Esophagus muscularis mucosa (tissue), 4 donors: ENCODE measurements at places on chromosomes 12 and 14. TPM values are rescaled to one million over a fixed set of nuclear protein-coding genes. Genes with fewer than 3 reads are reported as not detected.
A peak's percentile ranks its signal among the peaks of the same experiment; 100 is the strongest.

Gene PXN
- total RNA-seq: 65.3 TPM

GRCh38 chr12:62653740-62654139 lies 187.1 kb downstream of the MON2 start:
- no peak for DNase-seq
- H3K4me1 ChIP-seq: no peaks in the 10 kb centered on the region
- no peak overlapping the region for H3K4me3 ChIP-seq
- no peaks in the 10 kb centered on the region for H3K27me3 ChIP-seq

DNA sequence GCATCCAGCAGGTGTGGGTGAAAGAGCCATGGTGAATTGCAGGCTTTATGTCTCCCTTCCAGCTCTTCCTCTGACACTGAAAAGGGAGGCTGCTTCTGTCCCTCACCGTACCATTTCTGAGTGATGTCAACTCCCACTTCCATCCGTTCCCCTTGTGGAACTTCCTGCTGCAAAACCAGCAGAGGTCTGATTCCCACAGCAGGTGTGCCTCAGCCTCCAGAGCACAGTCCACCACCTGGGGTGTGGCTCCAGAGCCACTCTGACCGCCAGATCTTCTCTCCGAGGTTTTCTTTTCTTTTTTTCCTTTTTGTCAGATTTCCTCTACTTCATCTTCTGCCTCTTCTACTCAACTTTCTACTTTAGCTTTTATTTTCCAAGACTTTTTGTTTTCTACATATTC lies 62.7 kb downstream of the CDC42BPB start:
- no peaks in the 10 kb centered on the region for H3K4me1 ChIP-seq
- DNase-seq: no peak

GRCh38 chr14:92513966-92514843 lies 624 bp downstream of the RIN3 start:
- no peaks in the 10 kb centered on the region for H3K27me3 ChIP-seq
- peaks cover 40% of the 10 kb centered on the region for H3K4me1 ChIP-seq
- no peak for DNase-seq
- peak overlapping the region; percentile 90 for H3K4me3 ChIP-seq
- peak overlapping the region; percentile 91 for H3K27ac ChIP-seq
- H3K36me3 ChIP-seq: no peaks in the 10 kb centered on the region

GRCh38 chr12:51442324-51442723 lies 17.7 kb downstream of the SLC4A8 start:
- no peaks in the 10 kb centered on the region for H3K4me1 ChIP-seq
- DNase-seq: no peak
- no peaks in the 10 kb centered on the region for H3K36me3 ChIP-seq
- no peak overlapping the region for H3K27ac ChIP-seq
- H3K27me3 ChIP-seq: no peaks in the 10 kb centered on the region

Gene GPR84
- total RNA-seq: not detected

Gene AMIGO2
- 3.7 TPM for total RNA-seq

- no peaks in the 10 kb centered on the region for H3K36me3 ChIP-seq
- H3K4me1 ChIP-seq: no peaks in the 10 kb centered on the region
- DNase-seq: no peak
- no peak overlapping the region for H3K27ac ChIP-seq
- H3K27me3 ChIP-seq: no peaks in the 10 kb centered on the region
- H3K4me3 ChIP-seq: no peak overlapping the region
These were observed 461.3 kb downstream of the BCAT1 start for GRCh38 chr12:24487606-24488005.

- no peak overlapping the region for H3K4me3 ChIP-seq
- no peaks in the 10 kb centered on the region for H3K36me3 ChIP-seq
- DNase-seq: no peak
- no peaks in the 10 kb centered on the region for H3K4me1 ChIP-seq
- H3K27me3 ChIP-seq: no peaks in the 10 kb centered on the region
These were observed 109.1 kb upstream of the BCAT1 start for GRCh38 chr12:25058012-25058411.

- peaks cover 55% of the 10 kb centered on the region for H3K4me1 ChIP-seq
- H3K27ac ChIP-seq: peak overlapping the region; percentile 78
- DNase-seq: peak; percentile 93
- H3K4me3 ChIP-seq: peak overlapping the region; percentile 10
- H3K27me3 ChIP-seq: no peaks in the 10 kb centered on the region
These were observed 201.9 kb upstream of the DIO3 start for GRCh38 chr14:101359221-101360053.

DNA sequence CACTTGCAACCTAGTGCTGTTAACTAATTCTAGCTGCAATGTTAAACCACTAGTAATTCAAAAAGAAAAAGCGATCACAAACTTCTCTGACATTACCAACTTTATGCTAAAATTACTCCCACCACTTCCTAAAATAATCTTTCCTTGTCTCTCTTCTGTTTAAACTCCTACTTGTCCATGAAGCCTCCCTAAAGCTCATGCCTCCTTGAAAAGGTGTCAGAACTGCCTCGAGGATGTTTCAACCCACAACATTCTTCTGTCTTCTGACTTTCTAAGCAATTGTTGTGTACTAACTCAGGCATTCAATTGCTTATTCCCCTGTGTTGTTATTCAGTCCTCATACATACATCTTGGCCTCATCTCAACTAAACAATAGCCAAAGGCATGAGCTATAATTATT lies 5.9 kb downstream of the GNPTAB start:
- H3K27me3 ChIP-seq: no peaks in the 10 kb centered on the region
- no peaks in the 10 kb centered on the region for H3K36me3 ChIP-seq
- DNase-seq: no peak
- peak overlapping the region; percentile 58 for H3K27ac ChIP-seq
- H3K4me3 ChIP-seq: no peak overlapping the region

- no peaks in the 10 kb centered on the region for H3K4me1 ChIP-seq
- H3K36me3 ChIP-seq: no peaks in the 10 kb centered on the region
- no peak for DNase-seq
These were observed 94.7 kb upstream of the PWP1 start for GRCh38 chr12:107590814-107591375.

DNA sequence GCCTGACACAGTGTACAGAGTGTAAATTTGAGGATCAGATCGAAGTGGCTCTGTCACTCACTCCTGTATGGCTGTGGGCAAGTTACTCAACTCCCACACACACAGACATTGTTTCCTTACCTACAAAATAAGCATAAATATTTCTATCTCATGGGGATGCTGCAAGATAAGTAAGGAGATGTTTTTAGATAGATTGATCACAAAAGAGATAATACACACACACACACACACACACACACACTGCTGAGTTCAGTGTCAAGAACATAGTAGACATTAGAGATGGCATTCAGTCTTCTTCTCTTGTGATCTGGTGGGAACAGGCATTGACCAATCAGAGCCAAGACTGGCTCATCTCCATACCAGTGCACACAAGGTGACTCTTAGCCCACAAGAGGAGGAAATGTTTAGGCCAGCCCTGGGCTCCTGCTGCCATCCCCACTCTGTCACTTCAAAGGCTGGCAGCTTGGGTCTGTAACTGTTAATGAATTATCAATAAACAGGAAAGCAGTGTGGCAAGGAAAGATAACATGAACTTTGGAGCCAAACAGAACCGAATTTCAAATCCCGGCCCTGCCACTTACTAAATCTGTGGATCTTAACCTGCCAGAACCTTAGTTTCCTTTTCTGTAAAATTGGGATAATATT lies 3.4 kb upstream of the RNASE8 start:
- no peaks in the 10 kb centered on the region for H3K36me3 ChIP-seq
- DNase-seq: no peak
- no peaks in the 10 kb centered on the region for H3K27me3 ChIP-seq
- no peaks in the 10 kb centered on the region for H3K4me1 ChIP-seq
- H3K4me3 ChIP-seq: no peak overlapping the region
